Brain pericyte (primary cell): ENCODE measurements at places on chromosomes 3 and 15.

DNA sequence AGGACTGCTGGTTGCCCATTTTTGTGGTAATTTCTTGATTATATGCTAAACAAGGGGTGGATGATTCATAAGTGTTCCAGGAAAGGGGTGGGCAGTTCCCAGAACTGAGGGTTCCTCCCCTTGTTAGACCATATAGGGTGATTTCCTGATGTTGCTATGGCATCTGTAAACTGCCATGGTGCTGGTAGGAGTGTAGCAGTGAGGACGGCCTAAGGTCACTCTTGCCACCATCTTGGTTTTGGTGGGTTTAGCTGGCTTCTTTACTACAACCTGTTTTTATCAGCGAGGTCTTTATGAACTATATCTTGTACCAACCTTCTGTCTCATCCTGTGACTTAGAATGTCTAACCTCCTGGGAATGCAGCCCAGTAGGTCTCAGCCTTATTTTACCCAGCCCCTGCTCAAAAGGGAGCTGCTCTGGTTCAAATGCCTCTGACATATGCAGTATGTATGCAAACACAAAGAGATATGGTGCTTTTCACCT is 46.2 kb downstream of the C3orf38 start:
- DNase-seq: no peak

- no peak for DNase-seq
Measured at GRCh38 chr3:15313461-15313860, 18.9 kb downstream of the SH3BP5 start.

DNA sequence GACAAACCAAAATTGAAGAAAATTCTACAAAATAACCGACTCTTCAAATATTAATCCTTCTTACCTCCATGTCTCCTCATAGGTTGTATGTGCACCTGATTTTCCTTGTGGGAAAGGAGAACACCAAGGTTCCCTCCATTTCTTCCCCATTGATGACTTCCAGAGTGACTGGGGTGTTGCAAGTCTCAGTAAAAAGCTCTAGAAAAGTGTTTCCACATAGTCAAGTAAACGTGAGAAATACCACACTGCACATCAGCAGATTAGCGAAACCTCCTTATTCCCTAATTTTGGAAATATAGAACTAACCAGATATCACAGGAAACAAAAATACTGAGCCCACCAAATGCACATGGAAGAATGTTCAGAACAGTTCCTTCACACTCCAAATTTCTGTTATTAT is 4.9 kb upstream of the RPN1 start:
- no peak for DNase-seq

DNA sequence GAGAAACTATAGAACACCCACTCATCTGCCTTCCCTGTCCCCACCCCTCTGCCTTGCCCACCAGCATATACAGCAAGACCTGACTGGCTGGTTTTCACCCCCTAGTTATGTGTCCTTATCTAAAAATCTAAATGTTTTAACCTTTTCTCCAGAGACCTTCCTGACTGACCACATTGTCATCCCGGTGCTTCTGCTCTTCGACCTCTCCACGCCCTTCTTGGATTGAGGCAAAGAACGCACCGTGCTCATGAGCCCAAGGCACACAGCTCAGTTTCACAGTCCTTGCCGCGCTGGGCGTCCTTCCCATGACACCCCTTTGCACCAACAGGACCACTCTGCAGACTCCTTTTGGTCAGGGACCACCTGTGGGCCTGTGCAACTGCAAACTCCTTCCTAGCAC is 62.7 kb downstream of the B3GNT5 start:
- DNase-seq: no peak

DNA sequence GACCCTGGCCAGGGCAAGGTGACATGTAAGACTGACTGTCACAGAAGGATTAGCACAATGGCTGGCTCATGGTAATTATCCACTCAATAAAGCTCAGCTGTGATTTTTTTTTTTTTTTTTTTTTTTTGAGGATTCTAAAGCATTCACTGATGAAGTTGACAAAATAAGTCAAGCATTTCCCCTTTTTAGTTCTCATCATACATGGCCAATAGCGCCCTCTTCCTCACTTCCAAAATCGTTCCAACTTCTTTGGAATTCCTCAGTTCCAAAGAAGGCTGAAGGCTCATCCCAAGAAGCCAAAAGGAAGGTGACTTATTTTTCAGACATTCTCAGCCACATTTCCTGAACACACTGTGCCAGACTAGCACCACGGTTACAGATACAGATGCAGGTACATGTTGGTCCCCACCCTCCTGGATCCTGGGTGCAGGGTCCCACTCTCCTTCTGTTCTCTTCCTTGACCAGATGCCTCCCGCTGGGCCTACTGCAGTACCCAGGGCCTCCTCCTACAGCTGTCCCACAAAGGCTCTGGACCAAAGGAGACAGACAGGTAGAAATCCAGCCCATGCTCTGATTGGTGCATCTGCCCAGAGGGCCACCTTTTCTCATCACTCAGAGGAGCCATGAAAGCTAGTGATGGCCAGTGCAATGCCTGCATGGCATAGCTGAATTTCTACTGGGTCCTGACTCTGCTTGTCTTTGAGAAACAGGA is 202.6 kb downstream of the UACA start:
- DNase-seq: no peak

GRCh38 chr3:154818676-154819255 is 261.4 kb upstream of the MME start:
- no peak for DNase-seq

DNA sequence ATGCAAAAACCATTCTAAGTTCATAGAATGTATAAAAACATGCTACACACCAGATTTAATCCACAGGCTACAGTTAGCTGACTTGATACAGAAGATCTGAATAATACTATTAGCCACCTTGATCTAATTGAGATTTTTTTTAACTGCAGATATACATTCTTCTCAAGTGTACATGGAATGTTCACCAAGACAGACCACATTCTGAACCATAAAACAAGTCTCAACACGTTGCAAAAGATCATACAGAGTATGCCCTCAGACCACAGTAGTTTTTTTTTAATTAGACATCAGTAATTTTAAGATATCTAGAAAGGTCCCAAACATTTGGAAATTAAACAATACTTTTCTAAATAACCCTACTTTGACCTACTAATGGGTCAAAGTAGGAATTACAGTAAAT is 83.3 kb downstream of the FGF7 start:
- DNase-seq: no peak

DNA sequence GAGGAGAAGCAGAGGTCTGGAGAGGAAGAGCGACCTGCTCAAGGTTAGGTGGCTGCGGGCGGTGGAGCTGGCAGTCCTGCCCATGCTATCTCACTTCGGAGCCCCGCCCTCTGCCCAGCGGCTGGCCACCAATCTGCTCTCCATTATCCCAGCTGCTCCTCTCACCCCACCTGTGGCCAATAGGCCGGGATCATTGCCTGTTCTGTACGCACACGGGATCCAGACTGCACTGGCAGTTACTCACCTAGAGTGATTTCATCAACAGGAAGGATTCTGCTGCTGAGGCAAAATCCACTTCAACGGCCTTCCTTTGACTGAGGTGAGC is 100.6 kb downstream of the TLE3 start:
- DNase-seq: no peak

GRCh38 chr3:79154865-79155264 is 612.9 kb downstream of the ROBO1 start:
- DNase-seq: no peak
